ENCODE measurements at places on chromosomes 5 and 9. TPM values are rescaled to one million over a fixed set of nuclear protein-coding genes. Genes with fewer than 3 reads are reported as not detected.

- no peak for DNase-seq
These were observed 168.6 kb upstream of the MVB12B start for GRCh38 chr9:126157826-126158587.

DNA sequence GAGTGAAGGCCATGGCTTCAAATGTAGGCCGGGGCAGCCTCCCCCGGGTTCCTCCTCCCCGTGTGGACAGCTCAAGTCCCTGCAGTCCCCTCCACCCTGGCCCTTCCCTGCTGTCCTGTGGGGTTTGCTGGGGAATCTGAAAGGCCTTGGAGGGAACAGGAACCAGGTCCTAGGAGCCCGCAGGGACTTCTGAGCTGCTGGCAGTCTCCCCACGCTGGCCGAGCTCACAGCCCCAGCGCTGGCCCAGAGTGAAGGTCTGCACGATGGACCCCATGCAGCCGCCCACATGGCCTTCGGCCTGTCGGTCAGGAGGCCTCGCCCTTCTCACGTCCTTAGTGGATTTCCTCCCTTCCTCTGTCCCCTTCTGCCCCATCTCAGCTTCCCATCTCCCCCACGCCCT lies 25.7 kb upstream of the NOTCH1 start:
- DNase-seq, result no peak

GRCh38 chr5:77168879-77169244 lies 41.6 kb upstream of the PDE8B start:
- DNase-seq, result no peak

- no peak for DNase-seq
These were observed 255.1 kb downstream of the MCTP1 start for GRCh38 chr5:95029569-95030366.

DNA sequence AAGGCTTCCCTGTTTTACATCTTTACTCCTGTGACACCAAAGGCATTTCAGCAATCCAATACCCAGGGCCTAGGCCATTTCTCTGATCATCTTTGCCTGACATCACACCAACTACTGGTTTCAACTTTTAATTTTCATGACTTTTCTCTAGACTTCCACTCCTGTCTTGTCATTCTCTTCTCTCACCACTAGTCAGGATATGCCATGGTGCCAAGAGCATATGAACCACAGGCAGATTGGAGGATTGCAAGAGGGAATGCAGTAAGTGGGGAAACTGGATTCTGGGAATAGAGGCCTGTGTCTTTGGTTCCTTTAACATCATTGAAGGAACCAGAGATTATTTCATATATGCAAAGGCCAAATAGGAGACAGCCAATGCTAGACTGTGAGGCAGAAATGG lies 69.3 kb downstream of the ANKRD31 start:
- DNase-seq, result no peak

GRCh38 chr9:110303133-110303532 lies 34.5 kb downstream of the TXNDC8 start:
- no peak for DNase-seq

DNA sequence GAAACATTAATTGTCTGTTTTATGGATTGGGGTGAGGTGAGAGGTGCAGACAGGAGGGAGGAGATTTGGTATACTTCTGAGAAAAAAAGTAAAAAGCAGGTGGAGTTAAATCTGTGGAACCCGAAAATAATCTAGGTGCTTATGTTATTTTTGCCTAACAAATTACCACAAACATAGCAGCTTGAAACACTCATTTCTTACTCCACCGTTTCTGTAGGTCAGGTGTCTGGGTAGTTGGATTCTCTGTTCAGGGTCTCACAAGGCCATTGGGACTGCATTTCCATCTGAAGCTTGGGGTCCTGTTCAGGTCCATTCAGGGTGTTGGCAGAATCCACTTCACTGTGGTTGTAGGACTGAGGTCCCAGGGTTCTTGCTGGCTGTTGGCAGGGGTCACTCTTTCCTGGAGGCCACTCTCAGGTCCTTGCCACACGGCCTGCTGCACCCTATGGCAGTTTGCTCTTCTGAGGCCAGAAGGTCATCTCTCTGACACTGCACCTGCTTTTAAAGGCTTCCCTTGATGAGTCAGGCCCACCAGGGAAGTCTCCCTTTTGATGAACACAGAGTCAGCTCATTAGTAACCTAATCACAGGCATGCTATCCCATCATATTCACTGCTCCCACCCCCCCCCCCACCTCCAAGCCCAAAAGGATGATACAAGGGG lies 82.2 kb downstream of the TRIO start:
- DNase-seq, result no peak

GRCh38 chr9:15778861-15779260 lies 226.0 kb downstream of the CCDC171 start:
- DNase-seq, result no peak

DNA sequence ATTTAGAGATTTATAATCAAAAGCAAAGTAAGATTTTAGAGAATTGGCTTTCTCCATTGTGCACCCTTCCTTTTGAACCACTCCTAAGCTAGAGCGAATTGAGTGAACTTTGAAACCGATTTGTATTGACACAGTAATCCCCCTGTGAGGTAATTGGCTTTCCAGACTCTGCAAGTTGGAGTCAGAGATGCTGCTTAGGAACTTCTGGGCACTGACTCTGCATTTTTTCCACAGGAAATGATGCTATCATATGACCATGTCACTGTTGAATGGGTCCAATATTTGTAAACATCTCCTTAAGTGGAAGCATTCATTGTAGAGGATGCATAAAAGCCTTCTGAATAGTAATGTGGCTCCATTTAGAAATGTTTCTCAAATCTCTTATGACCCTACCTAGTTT lies 394.4 kb upstream of the ZNF608 start:
- DNase-seq, result no peak

DNA sequence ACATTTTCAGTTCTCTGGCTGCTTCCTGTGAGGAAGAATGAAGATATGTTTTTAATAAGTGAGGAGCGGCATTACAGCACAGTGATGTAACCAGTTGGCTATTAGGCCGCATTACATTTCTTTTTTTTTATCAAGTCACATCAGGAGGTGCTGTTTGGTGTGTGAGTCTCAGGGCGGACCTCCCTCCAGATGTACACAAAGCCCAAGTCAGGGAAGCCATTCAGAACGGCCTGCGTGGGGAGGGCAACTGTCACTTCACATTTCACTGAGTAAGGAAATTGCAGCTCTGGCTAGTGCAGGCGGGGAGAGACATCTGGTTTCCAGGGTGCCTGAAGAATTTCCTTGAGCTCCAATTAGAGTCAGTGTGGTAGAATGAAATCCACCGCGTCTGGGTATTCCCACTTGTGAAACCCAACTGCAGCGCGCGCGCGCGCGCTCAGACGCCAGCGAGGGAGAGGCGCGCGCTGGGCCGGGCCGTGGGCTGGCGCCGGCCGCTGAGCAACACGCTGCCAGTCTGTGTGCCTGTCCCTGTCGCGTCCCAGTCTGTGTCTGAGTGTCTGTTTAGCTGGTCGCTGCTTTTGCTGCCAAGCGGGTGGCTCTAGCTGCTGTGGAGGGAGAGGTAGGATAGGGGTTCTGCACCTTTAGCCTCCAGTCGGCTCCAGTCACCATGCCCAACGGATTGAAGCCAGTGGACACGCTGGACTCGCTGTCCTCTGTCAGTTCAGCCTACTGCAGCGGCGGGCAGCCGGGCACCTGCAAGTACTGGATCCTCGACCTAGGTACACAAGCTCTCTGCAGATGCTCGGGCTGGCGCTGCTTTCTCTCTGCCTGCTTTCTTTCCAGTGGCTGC lies 140.8 kb upstream of the OTULINL start:
- DNase-seq, result no peak

DNA sequence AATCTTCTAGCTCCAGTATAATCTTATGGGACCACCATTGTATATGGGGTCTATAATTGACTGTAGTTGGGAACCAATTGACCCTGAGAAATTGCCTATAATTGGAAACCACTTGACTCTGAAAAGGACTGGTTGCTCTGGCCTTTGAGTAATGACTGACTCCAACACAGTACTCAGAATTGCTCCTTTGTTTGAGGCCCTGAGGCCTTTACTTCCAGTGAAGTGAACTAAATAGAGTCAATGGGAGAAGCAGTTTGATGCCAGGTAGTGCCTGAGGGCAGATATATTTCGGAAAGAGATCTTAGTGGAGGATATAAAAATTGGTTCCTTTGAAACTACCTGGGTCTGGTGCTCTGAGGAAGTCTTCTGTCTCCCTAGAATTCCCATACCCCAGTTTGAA lies 16.0 kb upstream of the TMEM171 start:
- DNase-seq, result no peak

- DNase-seq, result no peak
These were observed 36.3 kb upstream of the FBXL17 start for GRCh38 chr5:108418197-108418596.

DNA sequence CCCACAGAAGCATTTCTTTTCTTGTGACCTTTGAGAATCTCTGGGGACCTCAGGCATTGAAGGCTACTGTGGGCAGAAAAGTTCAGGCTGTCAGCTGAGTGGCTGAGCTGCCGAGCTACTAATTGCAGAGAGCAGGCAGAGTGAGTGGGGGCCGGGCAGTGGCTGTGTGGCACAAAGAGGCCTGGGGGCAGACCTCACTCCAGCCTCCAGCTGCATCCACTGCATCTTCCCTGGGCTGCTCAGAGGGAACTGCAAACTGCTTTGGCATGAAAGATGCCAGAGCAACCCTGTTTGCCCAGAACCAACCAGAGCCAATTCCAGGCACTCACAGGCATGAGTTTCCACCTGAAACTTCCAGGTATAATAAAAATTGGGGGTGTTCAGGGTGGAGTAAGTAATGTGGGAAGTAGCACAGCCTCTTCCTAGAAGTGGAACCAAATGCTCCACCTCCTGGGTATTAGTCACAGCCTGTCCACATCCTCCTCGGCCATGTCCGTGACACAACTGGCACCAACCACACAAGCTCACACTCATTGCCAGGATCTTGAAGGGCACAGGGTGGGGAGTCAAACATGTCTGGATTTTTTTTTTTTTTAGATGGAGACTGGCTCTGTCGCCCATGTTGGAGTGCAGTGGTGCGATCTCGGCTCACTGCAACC lies 548.9 kb downstream of the BNC2 start:
- DNase-seq, result no peak

DNA sequence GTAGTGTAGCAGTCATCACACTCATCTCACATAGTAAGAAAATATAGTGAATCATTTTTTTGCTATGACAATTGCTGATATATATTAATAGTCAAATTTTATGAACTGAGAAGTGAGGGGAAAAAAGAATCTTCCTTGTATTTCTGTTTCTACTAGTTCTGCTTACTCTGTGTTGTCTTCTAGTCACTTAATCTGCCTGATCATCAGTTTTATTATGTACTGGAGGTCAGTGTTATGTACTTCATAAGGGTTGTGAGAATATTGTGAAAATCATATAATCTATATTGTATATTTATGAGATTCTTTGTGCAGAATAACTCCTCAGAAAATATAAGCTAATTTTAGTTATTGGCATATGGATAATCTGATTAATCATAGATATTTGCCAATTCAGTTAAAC lies 546.9 kb upstream of the RIOK2 start:
- no peak for DNase-seq

DNA sequence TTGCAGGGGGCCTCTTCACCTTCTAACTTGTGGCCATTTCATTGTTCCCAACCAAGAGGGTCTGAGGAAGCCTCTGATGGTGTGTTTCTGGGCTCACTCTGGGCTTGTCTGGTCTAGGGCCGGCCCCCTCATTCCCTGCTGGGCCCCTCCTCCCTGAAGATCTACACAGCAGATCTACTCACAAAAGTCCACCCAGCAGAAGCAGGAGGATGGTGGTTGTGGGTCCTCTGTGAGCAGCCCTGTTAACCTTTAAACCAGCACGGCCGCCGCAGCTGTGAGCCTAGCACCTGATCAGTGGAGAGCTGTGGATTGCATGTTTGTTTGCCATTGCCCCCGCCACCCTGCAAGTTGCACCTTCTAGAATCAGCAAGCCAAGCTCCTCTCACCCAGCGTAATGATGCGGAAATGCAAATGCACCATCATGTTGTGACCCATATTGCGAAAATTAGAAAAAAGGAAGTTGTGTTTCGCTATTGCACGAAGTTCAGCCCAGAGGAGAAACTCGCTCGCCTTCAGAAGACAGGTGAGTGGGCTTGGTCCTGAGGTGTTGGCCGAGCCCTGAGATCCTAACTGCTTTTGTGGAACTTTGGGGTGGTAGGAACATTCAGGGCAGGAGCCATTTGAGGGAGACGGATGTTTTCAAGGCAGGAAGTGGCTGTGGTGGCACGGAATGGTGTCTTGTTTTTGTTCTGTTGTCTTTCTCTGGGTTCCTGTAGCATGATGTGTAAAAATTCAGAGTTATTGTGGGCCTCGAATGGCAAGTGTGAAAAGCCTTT lies 16.7 kb downstream of the FGD3 start:
- no peak for DNase-seq

- DNase-seq, result peak; percentile 99
These were observed at the start of gene SAP30L for GRCh38 chr5:154445422-154446194. Gene SAP30L, plus strand, starts transcription at chr5:154445997. Its CDS starts 608 bp downstream, at chr5:154446605.

DNA sequence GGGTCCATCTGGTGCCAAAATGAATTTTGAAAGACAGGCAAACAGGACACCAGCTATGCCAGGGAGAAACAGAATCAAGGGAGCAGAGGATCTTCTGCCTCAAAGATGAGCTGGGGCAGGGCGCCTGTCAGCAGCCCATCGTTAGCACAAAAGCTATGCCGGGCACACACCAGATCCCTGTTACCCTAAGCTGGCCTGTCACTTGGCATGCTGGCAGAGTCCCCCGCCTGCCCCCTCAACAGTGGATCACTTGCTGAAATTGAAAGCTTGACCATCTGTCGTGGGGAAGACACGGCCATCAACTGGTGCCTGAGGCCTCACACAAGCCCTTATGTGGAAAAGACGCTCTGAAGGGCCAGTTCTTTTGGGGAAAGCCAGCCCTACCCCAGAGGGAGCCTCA lies 256.4 kb downstream of the EBF1 start:
- DNase-seq, result no peak

- DNase-seq, result no peak
These were observed 842.6 kb upstream of the ACO1 start for GRCh38 chr9:31541721-31542281.

DNA sequence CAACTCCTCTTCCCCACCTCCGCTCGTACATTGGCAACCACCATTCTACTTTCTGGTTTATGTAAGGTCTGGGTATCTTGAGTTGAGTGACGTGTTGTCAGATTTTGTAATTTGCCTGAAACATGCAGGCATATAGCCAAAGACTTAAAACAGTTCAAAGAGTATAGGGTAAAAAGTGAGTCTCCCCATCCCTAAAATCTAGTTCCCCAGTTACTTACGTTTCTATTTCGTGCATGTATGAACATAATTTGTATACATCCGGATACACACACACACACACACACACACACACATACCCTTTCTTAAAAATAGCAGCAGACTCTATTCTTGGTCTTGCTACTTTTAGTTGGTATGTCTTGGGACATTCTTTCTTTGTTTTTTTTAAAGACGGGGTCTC lies 915 bp downstream of the HSDL2 start:
- DNase-seq, result no peak

GRCh38 chr5:160082614-160083500 lies 36.4 kb downstream of the PWWP2A start:
- DNase-seq, result no peak

Gene NMRK1
- 8.1 TPM for total RNA-seq

Gene PLAC8L1
- total RNA-seq, result 0.92 TPM

Gene PDE6A
- not detected for total RNA-seq

Gene PCDHB15
- total RNA-seq, result 3.9 TPM

Gene RALGDS
- 14.5 TPM for total RNA-seq

Gene GABRA6
- not detected for total RNA-seq

Gene JAK2
- 2.0 TPM for total RNA-seq

Gene ADAMTS2
- total RNA-seq, result 5.2 TPM

Gene ADRA1B
- not detected for total RNA-seq

Measured in H1 (cell line).